Inflammatory macrophage treated with lipopolysaccharide for 1 hour (primary cell): ENCODE measurements at places on chromosomes 3 and 15.

- no peak for DNase-seq
Measured at GRCh38 chr15:69615736-69616135, 163.1 kb downstream of the RPLP1 start.

GRCh38 chr3:179512378-179512777 is 50.3 kb upstream of the ACTL6A start:
- no peak for DNase-seq

DNA sequence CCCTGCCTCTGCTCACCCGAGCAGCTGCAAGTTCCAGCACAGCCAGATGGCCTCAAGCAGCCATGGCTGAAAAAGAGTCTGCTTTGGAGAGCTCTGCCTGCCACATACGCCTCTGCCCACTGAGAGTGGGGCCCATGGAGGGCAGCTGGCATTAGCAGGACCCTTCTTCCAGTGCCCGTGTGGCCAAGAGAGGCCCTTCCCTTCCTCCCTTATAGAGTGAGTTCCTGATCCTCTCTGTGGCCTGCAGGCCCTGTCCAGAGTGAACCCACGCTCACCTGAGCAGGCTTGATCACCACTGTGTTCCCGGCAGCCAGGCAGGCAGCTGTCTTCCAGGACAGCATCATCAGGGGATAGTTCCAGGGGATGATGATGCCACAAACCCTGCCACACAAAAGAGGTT is 41.4 kb upstream of the SLC41A3 start:
- DNase-seq = no peak

- DNase-seq = no peak
Measured at GRCh38 chr3:141235661-141236171, 4.1 kb downstream of the PXYLP1 start.

GRCh38 chr3:163722405-163722804 is 1355.9 kb downstream of the SI start:
- DNase-seq = no peak

- no peak for DNase-seq
Measured at GRCh38 chr15:40323953-40324937, 753 bp downstream of the INAFM2 start.

DNA sequence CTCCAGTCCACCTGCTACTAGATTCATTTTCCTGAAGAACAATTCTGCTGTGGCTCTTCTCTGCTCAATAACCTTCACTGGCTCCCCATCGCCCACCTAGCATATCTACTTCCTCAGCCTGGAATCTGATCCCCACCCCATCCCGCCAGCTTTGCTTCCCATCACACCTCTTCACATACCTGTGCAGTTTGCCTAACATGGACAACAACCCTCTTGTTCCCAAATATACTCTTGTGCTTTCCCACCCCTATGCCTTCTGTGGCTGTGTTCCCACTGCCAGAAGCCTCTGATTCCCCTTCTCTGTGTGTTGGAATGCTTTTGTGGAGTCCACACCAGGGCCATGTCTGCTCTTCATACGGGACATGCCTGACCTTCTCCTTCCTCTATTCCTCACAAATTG is 29.5 kb downstream of the CMTM7 start:
- no peak for DNase-seq

DNA sequence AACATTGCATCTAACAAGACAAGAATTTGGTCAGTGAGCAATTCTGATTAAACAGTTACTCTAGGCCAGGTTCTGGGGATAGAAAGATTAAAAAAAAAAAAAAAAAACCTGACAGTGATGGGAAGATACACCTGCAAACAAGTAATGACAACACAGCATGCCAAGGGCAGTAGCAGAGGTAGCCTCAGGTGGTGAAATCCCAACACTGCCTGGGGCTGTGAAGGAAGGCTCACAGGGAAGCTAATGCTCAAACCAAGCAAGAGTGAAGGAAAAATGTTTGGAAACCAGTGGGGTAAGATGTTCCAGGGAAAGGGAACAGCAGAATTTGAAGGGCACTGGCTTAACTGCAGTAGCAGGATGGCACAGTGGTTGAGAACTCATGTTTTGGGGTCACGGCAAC is 8.9 kb downstream of the RTP2 start:
- DNase-seq = no peak

DNA sequence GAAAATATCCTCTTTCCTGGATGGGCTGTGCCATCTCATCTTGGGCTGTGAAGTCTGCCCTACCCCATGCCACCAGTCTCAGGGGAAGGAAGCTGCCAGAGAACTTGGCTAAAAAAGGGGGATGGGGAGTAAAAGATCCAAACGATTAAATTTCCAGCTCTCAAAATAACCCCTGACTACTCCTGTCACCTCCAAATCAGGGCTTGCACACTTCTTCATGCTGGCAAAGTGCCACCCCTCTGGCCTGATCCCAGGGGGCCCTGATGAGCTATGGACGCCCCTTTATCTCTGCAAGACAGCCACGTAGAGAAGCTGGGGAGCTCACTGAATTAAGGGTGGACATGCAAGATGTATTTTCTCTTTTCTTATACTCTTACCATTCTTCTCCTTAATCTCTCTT is 1.2 kb upstream of the MLF1 start:
- no peak for DNase-seq

DNA sequence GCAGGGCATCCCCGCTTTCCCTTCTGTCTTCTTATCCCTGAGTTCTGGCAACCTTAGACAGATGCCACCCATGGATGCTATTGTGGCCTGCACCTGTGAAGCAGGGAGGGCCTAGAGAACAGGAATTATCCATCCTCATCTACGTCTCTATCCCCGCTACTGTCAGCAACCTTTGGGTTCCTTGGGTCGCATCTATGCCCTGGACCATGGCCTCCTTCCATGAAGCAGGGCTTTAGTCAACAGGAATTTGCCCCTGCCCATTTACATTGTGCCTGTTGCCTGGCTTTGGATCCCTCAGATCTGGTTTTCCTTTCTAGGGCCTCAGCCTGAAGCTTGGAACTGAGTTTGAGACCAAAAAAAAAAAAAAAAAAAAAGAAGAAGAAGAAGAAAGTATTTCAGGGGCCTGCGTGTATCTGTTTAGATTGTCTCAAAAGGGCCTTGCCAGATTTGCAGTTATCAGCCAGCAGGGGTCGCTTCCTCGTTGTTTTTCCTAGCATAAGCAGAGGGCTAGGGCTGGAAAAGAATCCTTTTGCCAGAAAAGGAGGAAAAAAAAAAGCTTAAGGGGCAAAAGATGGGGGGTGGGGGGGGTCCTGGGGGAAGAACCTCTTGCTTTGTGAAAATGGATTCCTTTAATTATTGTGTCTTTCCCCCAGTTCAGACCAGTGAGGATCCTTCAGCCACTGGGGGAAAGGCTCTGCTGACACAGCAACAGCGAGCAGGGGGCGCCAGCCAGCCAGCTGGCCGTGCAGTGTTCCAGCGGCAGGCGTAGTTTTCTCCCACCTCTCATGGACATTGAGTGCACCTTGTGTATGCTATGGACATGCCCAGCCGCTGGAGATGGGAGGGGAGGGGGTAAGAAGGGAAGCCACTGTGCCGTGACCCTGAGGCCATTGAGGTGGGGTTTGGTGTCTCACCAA is 65.7 kb upstream of the ALDH1L1 start:
- peak; percentile 72 for DNase-seq

DNA sequence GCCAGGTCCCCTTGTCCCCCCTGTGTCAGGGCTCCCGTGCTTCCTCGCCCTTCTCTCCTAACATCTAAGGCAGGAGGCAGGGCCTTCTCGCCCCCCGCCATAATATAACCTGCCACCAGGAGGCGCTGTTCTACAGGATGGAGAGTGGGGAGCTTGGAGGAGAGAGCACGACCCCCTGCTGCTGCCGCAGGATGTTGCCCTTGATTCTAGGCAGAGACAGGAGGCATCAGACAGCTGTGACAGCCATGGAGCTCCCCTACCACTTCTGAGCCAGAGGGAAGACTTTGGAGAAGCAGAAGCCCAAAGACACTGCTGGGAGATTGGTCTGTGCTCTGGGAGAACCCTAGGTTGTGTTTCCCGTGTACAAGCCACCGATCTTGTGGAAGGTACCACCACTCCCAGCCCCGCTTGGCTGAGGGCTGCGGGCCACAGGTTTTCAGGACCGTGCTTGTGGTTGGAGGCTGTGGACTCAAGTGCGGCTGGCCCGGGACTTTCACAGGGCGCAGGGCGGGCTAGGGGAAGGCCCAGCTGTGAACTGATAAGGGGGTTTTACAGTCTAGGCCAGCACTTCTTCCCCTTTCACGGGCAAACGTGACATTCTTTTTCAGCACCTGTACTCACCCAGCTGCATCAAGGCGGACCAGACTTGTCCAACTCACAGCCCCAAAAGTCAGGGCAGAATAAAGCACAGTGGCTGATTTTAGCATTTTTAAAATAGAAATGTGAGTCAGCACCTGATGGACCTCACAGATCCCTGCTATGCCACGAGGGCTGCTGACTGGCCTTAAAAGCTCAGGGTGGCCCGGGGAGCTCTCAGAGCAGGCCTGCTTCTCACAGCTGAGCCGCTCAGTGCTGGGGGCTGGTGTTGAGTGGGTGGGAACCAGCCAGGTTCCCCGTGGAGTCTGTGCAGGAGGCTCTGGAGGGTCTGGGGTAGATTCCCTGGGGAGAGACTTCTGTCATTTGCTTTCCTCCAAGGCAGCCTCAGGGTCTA is 2.6 kb upstream of the TIGIT start:
- peak; percentile 80 for DNase-seq

DNA sequence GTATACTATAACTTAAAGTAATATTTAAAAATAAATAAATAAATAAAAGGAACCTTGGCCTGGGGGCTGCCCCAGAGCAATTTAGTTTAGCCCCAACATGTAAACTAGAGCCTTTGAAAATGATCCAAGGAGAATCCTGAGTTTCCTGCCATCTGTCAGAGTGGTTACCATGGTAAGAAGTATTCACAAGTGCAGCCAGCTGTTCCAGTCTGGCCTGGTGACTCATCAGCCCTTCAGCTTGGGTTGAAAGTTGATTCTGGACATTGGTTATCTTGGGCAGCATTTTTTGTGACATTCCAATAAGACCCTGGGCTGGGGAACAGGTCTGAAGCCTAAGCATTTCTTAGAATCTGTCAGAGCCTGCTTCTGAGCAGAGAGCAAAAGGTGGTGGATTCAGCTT is 72.7 kb upstream of the LRTM1 start:
- no peak for DNase-seq

DNA sequence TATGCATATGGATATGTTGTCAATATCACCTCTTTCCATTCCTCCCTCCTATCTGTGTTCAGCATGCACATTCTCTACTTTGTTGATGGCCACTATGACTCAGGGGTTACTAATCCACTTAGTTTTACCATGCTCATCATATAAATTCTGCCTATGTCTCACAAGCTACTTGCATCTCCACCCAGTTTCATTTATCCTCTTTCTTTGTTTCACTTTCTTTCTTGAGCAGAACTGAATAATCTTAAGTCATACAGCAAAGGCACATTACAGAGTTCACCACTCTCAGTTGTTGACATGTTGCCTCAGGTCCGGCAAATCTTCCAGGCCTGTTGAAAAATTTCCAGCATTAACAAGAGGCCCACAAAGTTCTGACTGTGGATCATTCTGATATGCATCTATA is 71.5 kb downstream of the SSR3 start:
- peak; percentile 70 for DNase-seq

DNA sequence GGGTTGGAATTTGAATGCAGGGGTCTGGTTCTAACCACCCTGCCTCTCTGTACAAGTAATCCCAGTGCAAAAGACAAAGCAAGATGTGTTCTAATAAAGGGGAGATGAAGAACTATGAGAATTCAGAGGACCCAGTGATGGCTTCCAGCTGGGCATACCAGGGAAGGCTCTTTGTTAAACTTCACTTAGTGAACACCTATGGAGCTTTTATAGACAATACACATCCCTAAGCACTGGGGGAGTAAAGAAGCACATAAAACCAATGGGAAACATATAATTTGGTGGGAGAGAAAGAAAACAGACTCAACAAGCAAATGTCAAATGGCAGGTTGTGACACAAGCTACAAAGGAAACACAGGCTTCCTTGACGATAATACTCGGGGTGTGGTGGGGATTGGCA is 47.9 kb upstream of the RNU6-1 start:
- DNase-seq = no peak

DNA sequence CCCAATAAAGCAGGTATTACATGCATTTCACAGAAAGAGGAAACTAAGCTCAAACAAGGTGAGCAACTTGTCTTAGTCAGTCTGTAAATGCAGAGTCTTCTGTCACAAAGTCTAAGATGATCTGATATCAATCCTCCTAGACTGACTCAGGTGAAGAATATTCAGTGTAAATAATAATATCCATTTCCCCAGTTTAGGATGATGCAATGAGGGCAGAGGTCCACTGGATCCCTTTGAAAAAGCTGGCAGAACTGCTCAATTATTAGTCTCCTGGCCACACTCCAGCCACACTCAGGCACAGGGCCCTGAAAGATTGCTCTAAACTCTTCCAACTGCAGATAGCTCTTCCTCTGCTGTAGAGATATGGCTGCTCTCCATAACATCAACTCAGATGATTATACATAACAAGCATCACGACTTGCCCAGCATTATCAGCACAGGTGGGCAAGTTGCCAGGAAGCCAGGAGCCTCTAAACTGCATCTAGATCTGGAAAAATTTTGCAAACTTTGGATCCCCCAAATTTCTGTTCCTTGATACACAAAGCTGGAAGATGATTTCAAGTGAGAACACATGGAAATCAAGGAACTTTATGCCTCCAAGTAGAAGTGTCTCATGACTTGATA is 129.8 kb upstream of the CPNE4 start:
- DNase-seq = no peak

GRCh38 chr3:71061581-71061980 is 521.9 kb downstream of the FOXP1 start:
- DNase-seq = no peak

GRCh38 chr3:32758375-32758753 is 59.4 kb upstream of the TRIM71 start:
- peak; percentile 36 for DNase-seq

- DNase-seq = peak; percentile 67
Measured at GRCh38 chr15:58457466-58457965, 25.7 kb downstream of the LIPC start.
